ENCODE measurements at places on chromosomes 3 and 15. TPM values are rescaled to one million over a fixed set of nuclear protein-coding genes. Genes with fewer than 3 reads are reported as not detected.

The SCAMP5 gene
- total RNA-seq = 1.9 TPM

The PIF1 gene
- 9.5 TPM for total RNA-seq

The MME gene
- total RNA-seq = 12.8 TPM

The FSD2 gene
- total RNA-seq = not detected

The GDPGP1 gene
- 3.4 TPM for total RNA-seq

The COL8A1 gene
- total RNA-seq = 6.8 TPM

The GOLGA8G gene
- not detected for total RNA-seq

The CDCP1 gene
- total RNA-seq = 37.9 TPM

The HTR3E gene
- total RNA-seq = not detected

The CRABP1 gene
- total RNA-seq = not detected

The UQCC5 gene
- 14.2 TPM for total RNA-seq

The HRH1 gene
- 3.2 TPM for total RNA-seq

The PIERCE2 gene
- 0.51 TPM for total RNA-seq

The C3orf22 gene
- total RNA-seq = not detected

The ACAN gene
- not detected for total RNA-seq

The SPINT1 gene
- 346 TPM for total RNA-seq

The SLC51B gene
- not detected for total RNA-seq

The GOLGA6B gene
- total RNA-seq = not detected

The TAGLN3 gene
- total RNA-seq = 6.4 TPM

The RFC4 gene
- total RNA-seq = 38.9 TPM

The KLHL40 gene
- total RNA-seq = not detected

The BTLA gene
- total RNA-seq = not detected

The LSG1 gene
- total RNA-seq = 20.5 TPM

The RARB gene
- 1.9 TPM for total RNA-seq

The RTP3 gene
- total RNA-seq = not detected

The MUC20 gene
- 1.2 TPM for total RNA-seq

The CLDN16 gene
- total RNA-seq = 0.37 TPM

The SERINC4 gene
- 0.19 TPM for total RNA-seq

The ROPN1 gene
- not detected for total RNA-seq

The CMTM8 gene
- total RNA-seq = 7.8 TPM

The CHST13 gene
- total RNA-seq = not detected

The UBE2E1 gene
- total RNA-seq = 100 TPM

The SEC62 gene
- 21.5 TPM for total RNA-seq

The LEKR1 gene
- 0.71 TPM for total RNA-seq

The ATP13A5 gene
- total RNA-seq = 0.49 TPM

The LXN gene
- total RNA-seq = 3.6 TPM

The CNTN3 gene
- total RNA-seq = 0.56 TPM

The GRM7 gene
- not detected for total RNA-seq

The HIGD2B gene
- not detected for total RNA-seq

The POTEB gene
- not detected for total RNA-seq

The DAPK2 gene
- 0.33 TPM for total RNA-seq

The NT5DC2 gene
- total RNA-seq = 246 TPM

The CPLX3 gene
- total RNA-seq = not detected

The ITGA11 gene
- total RNA-seq = 0.92 TPM

The CHRNA3 gene
- 0.09 TPM for total RNA-seq

The DNAJB11 gene
- 73.5 TPM for total RNA-seq

The ALDH1L1 gene
- total RNA-seq = 2.9 TPM

The ITIH1 gene
- not detected for total RNA-seq

Data from airway epithelial cell (primary cell).